ENCODE measurements at places on chromosomes 16 and 17.

DNA sequence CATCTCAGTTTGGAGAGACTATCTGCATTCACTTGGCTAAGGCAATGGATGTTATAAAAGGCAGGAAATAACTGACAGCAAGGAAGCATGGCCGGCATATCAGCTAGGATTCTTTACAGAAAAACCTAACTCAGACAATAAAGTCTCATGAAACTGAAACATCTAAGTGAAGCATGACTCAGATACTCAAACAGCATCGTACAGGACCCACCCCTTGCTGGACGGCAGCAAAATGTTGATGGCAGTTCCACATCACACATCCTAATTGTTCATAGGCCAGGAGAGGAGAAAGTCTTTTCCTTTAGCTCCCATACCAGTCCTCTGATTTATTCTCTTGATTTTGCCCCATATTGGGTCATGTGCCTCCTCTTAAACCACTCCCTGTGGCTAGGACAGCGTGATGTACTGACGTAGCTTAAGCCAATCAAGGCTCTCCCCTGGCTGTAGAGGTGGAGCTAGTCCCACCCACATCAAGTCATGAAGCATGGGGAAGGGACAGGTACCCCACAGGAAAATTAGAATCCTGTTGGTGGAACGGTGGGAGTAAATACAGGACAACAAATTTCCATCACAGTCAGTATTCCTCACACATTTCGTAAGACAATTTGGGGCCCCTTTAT, 178.9 kb downstream of the IRX3 start:
- DNase-seq, result no peak

- DNase-seq, result no peak
Measured at GRCh38 chr17:50180111-50180510, 14.3 kb downstream of the SGCA start.

GRCh38 chr17:64061178-64061898, 40.9 kb upstream of the ICAM2 start:
- no peak for DNase-seq

GRCh38 chr17:4073983-4074830, 68.6 kb downstream of the ZZEF1 start:
- DNase-seq, result no peak

All from stimulated activated CD4-positive, alpha-beta T cell treated with anti-CD3 and anti-CD28 coated beads, TNF-alpha, amount 100 ng/mL, for 1 hour (primary cell).